Activated CD8-positive, alpha-beta memory T cell treated with anti-CD3 and anti-CD28 coated beads, Interleukin-2, amount 50 U/mL, for 4 hours (primary cell): ENCODE measurements at places on chromosomes 3 and 15.

GRCh38 chr15:40398413-40398873, 7.2 kb upstream of the IVD start:
- no peak for DNase-seq

GRCh38 chr15:74960286-74960685, 3.7 kb upstream of the RPP25 start:
- DNase-seq = no peak

DNA sequence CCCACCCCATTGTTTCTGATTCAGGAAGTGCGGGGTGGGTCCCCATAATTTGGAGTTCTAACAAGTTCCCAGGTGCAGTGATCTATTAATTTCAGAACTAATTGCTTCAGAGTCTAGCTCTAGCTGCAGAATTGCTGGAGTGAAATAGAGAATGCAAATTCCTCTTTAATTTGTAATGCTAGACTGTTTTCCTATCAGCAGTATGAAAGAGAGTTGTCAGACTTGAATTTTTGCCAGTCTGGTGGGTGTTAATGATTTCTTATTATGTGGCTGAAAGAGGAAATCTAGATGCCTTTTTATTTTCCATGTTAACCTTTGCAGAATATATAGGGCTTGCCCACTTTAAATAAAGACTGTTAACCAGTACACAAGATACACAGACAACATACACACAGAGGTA, 23.7 kb downstream of the APH1B start:
- DNase-seq = no peak

- DNase-seq = no peak
Measured at GRCh38 chr15:65110676-65111292, 4.2 kb downstream of the UBAP1L start.

DNA sequence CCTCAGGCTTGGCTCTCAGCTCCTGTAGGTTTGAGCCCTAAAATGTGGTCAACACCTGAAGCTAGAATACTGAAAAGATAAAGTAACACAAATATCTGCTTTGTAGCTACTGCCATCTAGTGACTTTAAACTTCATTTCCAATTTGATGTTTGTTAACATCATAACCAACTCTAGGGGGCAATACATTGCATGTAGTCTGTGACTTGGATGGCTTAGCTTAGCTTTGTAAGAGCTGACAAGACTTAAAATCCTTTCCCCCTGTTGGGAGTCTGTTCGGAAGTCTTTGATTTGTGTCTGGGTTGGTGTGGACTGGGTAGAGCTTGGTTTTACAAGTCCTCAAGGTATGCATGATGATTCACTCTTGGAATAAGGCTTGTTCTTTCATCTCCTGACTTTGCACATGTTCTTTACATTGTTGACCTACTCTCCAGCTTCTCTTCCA, 51.7 kb downstream of the SCN11A start:
- no peak for DNase-seq

- no peak for DNase-seq
Measured at GRCh38 chr3:157871838-157872460, 234.3 kb downstream of the SHOX2 start.

DNA sequence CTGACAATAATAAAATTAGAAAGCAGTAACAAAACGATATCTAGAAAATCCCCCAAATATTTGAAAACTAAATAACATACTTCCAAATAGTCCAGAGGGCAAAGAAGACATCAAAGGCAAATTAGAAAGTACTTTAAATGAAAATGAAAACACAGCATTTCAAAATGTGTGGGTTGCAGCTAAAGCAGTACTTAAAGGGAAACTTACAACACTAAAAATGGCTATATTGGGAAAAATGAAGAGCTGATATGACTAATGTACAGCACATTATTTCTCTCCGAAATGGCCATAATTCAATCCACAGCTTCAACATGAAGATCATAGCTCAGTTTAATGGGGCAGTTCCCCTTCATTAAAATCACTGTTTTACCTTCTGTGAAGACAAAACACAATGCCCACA, 71.9 kb downstream of the FBXL22 start:
- DNase-seq = no peak

DNA sequence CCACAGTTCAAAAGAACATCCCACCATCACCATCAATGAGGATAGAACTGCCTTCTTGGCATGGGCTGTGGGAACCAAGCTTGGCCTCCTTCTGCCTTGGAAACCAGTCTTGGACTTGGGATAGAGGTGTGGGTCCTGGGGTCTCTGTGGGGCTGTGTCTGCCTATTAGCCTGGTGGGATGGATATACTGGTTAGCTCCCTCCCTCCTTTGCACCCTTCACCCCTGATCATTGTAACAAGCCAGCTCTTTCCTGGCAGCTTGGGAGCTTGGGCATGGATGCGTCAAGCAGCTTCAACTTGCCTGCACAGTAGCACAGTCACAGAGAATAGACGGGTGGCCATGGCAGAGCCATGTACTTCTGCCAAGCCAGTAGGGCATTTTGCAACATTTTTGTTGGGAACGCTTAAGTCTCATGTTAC, 65.2 kb downstream of the SMAD6 start:
- no peak for DNase-seq

GRCh38 chr15:74419432-74419831, 14.3 kb downstream of the SEMA7A start:
- no peak for DNase-seq
